Activated gamma-delta T cell treated with Interleukin-2 at 50 U/mL for 16 hours (primary cell): ENCODE measurements at places on chromosomes 6 and 20.

DNA sequence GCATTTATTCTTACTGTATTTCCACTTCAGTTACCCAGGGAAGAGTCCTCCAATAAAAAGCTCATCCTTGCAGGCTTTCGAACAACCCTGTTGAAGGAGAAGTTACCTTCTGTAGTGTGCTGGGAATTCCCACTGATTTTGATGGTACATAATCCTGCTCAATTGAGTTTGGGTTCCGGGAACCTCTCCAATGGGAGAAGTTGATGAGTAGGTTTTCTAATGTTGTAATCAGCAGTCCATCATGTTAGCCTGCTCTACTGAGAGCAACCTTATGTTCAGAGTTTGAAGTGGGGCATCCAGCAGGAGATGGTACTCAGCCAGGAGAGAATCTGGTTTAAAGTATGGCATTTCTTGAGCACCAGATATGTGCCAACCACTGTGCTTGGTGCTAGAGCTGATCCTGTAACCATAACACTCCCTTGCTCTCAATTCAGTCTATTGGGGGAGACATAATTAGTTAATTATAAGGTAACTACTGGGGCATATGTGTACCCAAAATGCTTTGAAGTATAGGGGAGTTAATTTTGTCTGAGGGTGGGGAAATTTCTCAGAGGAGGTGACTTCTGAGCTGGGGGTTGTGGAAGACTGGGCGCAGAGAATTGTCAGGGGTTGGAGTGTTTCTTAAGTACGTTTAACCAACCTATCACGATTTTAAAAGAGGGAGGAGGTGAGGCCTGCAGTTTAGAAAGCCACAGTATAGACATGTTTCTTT, 2.1 kb downstream of the TOP1 start:
- no peak for DNase-seq

- no peak for DNase-seq
Observed at GRCh38 chr6:28311139-28311823, 24.7 kb downstream of the ZSCAN31 start.

DNA sequence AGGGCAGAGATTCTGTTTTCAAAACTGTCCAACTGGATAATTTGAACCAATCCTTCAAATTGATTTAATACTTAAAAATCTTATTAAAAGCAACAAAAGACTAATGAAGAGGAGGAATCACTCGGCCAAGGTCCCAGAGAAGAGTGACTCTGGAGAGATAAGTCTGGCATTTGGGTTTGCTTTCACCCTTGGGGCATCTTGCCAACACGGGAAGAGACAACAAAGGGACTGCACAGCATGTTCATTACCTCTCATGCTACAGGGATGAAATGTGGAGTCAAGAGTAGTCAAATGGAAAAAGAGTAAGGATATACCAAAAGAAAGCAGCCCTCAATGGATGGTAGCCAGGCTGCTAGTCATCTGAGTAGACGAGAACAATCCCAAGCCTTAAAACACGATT, 68.2 kb downstream of the KHDRBS2 start:
- DNase-seq = no peak

GRCh38 chr6:139655783-139656705, 281.6 kb upstream of the CITED2 start:
- no peak for DNase-seq

DNA sequence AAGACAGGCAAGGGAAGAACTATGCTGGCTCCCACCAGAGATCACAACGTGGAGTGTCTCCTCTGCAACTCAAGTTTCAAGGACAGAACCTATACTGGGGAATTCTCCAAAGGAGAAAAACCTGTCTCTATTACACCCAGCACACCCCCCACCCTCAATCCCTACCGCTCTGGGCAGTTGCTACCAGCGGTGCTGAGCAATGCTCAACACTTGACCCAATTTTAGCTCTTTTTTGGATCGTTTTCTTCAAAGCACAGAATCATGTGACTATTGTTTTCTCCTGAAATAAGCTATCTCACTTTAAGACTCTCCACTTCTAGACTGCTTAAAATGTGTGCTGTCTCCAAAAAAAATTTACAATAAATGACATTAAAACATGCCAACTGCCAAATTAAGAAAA, 23.3 kb downstream of the MAP7 start:
- no peak for DNase-seq

GRCh38 chr6:93420163-93420795, 920 bp upstream of the EPHA7 start:
- DNase-seq = no peak

GRCh38 chr20:13298692-13299373, 77.8 kb downstream of the ISM1 start:
- no peak for DNase-seq

GRCh38 chr6:134185277-134185676, 132.6 kb downstream of the SGK1 start:
- no peak for DNase-seq

DNA sequence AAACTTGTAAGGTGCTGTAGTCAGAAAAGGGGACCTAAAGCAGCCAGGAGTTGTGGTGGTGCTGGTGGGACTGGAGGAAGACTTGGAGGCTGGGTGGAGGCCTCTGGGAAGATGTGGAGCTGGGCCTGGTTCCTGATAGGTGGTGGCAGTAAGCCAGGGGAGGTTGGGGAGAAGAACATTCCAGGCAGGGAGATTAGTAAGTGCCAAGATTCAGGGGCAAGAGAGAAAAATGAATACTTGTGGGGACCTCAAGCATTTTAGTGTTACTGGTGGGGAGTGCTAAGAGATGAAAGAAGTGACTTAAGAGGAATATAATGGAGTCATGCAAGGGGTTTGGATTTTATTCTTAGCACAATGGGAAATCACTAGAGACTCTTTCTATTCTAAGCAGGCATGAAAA, 79.0 kb upstream of the B3GAT2 start:
- no peak for DNase-seq

GRCh38 chr20:63966944-63967322, 2.8 kb downstream of the ZNF512B start:
- no peak for DNase-seq

- no peak for DNase-seq
Observed at GRCh38 chr6:15331143-15331542, 85.3 kb downstream of the JARID2 start.

- no peak for DNase-seq
Observed at GRCh38 chr6:160030103-160030502, 61.2 kb downstream of the IGF2R start.

GRCh38 chr6:13071550-13072345, 256.6 kb downstream of the TBC1D7 start:
- no peak for DNase-seq

- no peak for DNase-seq
Observed at GRCh38 chr20:50625986-50626677, 65.2 kb downstream of the RIPOR3 start.

DNA sequence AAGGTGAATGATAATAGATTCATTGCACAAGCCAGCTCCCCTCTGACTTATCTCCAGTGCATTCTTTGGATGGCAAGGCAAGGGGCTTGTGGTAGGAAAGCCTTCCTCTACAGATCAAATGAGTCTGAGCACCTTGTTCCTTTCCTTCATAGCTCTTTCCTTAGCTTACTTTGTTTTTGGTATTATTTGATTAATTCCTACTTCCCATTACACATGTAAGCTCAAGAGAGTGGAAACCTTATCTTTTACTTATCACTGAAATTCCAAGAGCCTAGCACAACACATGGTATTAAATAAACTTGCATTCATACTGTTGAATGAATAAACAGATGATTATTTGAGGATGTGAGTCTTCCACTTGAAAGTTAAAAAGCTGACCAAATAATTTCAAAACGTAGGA, 41.7 kb downstream of the FRK start:
- DNase-seq = no peak

DNA sequence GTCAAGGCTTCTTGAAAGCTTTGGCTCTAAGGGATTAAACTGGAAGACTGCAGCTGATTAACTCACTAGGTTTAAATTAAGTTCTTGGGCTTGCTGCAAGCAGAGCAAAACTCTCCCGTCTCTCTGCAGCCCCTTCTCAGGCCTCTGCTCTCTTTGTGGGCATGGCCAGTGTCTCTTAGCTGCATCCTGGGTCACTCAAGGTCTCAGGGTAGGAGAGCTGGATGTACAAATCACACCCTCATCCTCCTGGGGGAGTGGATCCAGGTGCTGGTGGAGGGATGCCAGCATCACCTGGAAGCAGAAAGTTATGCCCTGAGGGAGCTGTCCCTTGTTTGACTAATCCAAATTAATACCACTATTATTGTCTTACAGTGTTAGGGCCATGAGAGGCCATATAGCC, 35.8 kb downstream of the GCM1 start:
- no peak for DNase-seq

GRCh38 chr20:31851240-31851955, 6.0 kb upstream of the FOXS1 start:
- no peak for DNase-seq

GRCh38 chr20:1877609-1878200, 17.5 kb upstream of the SIRPA start:
- no peak for DNase-seq

- DNase-seq = no peak
Observed at GRCh38 chr6:155162682-155163081, 101.1 kb upstream of the CLDN20 start.

DNA sequence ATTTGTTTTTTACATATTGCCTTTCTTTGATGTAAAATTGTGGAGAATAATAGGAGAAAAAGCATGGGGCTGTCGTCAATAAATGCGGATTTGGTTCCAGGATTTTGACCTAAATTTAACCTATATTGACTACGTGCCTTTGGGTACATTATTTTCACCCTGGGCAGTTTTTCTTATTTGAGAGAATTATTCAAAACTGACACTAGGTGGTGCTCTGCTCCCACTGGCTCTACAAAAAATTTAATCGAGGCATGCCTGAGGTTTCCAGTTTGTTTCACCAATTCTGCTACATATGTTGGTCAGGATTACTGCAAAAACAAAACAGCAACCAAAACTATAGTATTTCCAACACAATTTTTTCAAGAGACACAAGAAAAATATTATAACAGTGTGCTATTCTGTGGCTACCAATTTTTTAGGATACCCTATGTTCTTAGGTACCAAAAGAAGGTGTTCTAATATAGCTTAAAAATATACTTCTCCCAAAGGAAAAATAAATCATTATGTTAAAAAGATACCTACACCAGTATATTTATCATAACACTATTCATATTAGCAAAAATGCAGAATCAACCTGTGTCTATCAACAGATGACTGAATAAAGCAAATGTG, 48.6 kb upstream of the FABP7 start:
- no peak for DNase-seq

GRCh38 chr6:52647199-52647598, 23.7 kb upstream of the TMEM14A start:
- DNase-seq = no peak

DNA sequence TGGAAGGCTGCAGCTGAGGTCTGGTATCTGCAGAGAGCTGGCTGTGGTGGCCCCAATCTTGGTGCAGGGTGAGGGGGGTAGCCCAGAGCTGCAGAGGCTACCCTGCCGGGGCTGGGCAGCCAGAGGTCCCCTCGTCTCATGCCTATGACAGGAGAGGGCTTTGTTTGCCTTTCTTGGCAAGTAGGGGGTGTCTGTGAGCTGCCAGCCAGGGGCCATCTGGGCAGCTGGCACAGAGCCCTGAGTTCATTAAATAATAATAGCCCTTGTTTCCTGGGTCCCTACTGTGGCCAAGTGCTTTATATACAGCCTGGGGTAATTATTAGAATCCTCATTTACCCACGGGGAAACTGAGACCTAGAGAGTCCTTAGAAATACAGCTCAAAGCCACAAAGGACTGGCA, 66.6 kb downstream of the EZR start:
- DNase-seq = no peak

DNA sequence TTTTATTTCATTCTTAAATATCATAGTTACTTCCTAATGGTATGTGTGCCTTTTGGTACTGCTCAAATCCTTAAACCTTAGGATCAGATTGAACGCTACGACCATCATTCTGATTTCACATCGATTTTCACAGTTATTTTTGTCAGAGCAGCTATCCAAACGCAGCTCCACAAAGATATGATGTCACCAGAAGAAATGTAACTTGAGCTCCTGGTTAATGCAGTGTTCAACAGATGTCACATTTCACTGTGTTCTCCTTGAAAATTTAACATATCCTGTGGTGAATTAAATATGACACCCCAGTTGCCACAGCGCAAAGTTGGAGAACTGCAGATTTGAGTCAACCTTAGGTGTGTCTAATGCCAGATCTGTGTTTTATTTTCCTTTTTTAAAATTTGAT, 81.4 kb downstream of the CTNNBL1 start:
- DNase-seq = no peak

- no peak for DNase-seq
Observed at GRCh38 chr6:75563032-75563431, 38.6 kb upstream of the SENP6 start.
